Endothelial cell of coronary artery (primary cell): ENCODE measurements at places on chromosomes 13 and 19. TPM values are rescaled to one million over a fixed set of nuclear protein-coding genes. Genes with fewer than 3 reads are reported as not detected.

AMER2 gene
- total RNA-seq = not detected in 2 replicates

PDX1 gene
- not detected in 2 replicates for total RNA-seq

LRRC4B gene
- 0.09 and 0.63 TPM in 2 replicates for total RNA-seq

HRC gene
- not detected in 2 replicates for total RNA-seq

GGACT gene
- total RNA-seq = 5.0 and 7.6 TPM in 2 replicates

CPAMD8 gene
- 0.18 and 0.19 TPM in 2 replicates for total RNA-seq

CYP2A6 gene
- total RNA-seq = not detected in 2 replicates

CACNA1A gene
- 0.09 and 0.18 TPM in 2 replicates for total RNA-seq

ACP7 gene
- not detected in 2 replicates for total RNA-seq

YJU2 gene
- total RNA-seq = 17.4 and 20.4 TPM in 2 replicates

CNMD gene
- total RNA-seq = not detected in 2 replicates

FAM83E gene
- total RNA-seq = 0.56 and 0.90 TPM in 2 replicates

FARP1 gene
- total RNA-seq = 17.5 and 25.8 TPM in 2 replicates

SHFL gene
- 14.9 and 24.3 TPM in 2 replicates for total RNA-seq

SLC25A41 gene
- under 0.01 and 0.09 TPM in 2 replicates for total RNA-seq

PNMA8A gene
- total RNA-seq = 2.4 and 4.4 TPM in 2 replicates

YJEFN3 gene
- 0.18 and 0.38 TPM in 2 replicates for total RNA-seq

PEX11G gene
- 0.85 and 1.4 TPM in 2 replicates for total RNA-seq

DNAAF3 gene
- 0.27 and 0.47 TPM in 2 replicates for total RNA-seq

ZSCAN1 gene
- not detected in 2 replicates for total RNA-seq

APOC1 gene
- total RNA-seq = 0.28 and 0.72 TPM in 2 replicates

ETV2 gene
- total RNA-seq = 0.09 and 0.18 TPM in 2 replicates

GNG7 gene
- 0.18 and 0.28 TPM in 2 replicates for total RNA-seq

CD209 gene
- not detected in 2 replicates for total RNA-seq

CGB7 gene
- total RNA-seq = 0.09 TPM in 2 replicates

ATP4A gene
- not detected in 2 replicates for total RNA-seq

CFD gene
- total RNA-seq = 0.28 and 1.4 TPM in 2 replicates

ZNF428 gene
- total RNA-seq = 44.0 and 53.5 TPM in 2 replicates

FOXA3 gene
- total RNA-seq = not detected in 2 replicates

C19orf67 gene
- total RNA-seq = not detected in 2 replicates

TPTE2 gene
- not detected in 2 replicates for total RNA-seq

CACNG6 gene
- 1.6 and 3.3 TPM in 2 replicates for total RNA-seq

MAB21L1 gene
- total RNA-seq = not detected in 2 replicates

ZNF491 gene
- 0.90 and 2.4 TPM in 2 replicates for total RNA-seq

RUBCNL gene
- total RNA-seq = not detected in 2 replicates

LGALS4 gene
- 0.09 TPM in 1 of 2 replicates, not detected in the other for total RNA-seq

TMC4 gene
- not detected in 2 replicates for total RNA-seq

KL gene
- under 0.01 TPM in 2 replicates for total RNA-seq

OLFM2 gene
- 0.36 and 2.4 TPM in 2 replicates for total RNA-seq

PCDH17 gene
- total RNA-seq = 2.6 and 7.1 TPM in 2 replicates

LYPD5 gene
- total RNA-seq = 0.36 and 0.56 TPM in 2 replicates
